NCI-H446 (cell line): ENCODE measurements at places on chromosomes 1 and 21.

GRCh38 chr1:24351918-24352627 lies 32.9 kb downstream of the GRHL3 start:
- no peak for DNase-seq

DNA sequence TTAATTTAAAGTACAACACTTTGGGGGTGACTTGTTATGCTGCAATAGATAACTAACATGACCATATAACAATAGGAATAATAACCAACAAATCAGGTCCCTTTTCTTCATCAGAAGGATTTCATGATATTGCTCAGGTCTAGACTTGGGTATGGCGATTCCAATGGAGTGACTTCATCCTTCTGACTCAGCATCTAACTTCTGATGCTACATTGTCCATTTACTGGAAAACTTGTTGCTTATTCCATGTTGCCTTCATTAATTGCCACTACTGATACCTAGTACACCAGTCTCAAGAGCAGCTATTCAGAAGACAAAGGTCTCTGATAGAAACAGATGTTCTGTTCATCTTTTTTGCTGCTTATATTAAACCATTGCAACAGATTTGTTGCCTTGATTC lies 324.3 kb downstream of the TGFB2 start:
- DNase-seq = no peak

DNA sequence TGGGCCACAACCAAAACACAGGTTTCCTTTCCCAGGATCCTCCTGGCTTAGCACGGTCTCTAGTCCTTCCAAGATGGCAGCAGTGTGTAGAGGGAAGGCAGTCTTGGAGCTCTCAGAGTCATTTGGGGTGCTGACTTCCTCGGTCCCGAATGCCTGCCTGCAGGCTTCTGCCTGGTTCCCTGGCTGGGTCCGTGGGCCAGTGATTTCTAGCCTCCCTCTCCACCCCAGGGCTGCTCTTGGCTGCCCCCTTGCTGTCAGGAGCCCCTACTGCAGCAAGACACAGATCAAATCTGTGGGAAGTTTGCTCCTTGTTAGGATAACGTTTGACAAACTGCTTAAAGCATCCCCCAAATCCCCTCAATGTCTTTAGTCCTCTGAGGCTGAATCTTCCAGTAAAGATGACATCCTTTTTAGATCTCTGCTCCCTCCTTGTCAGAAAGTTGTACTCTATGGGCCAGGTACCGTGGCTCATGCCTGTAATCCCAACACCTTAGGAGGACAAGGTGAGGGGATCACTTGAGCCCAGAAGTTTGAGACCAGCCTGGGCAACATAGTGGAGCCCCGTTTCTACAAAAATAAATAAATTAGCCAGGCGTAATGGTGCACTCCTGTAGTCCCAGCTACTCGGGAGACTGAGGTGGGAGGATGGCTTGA lies 272.5 kb downstream of the RRAGC start:
- peak; percentile 21 for DNase-seq

GRCh38 chr1:214660900-214661299 lies 57.9 kb downstream of the CENPF start:
- no peak for DNase-seq

DNA sequence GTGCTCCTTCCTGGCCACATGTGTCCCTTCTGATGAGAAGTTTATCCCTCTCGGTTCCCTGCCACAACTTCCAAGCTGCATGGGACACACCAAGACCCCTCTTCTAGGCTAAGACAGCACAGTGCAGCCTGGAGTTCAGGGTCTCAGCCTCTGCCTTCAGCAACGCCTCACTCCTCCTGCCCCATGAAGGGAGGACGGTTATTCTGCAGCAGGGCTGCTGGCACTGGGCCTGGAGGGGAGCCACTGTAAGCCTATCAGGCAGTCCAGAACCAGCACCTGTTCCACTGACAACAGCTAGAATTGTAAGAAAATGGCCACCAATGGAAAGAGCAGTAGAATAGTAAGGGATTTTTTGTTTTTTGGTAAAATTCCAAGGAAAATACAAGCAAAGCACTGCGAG lies 72.3 kb downstream of the GALNT2 start:
- peak; percentile 7 for DNase-seq

- no peak for DNase-seq
These were observed 107.3 kb downstream of the FNBP1L start for GRCh38 chr1:93554883-93555872.

DNA sequence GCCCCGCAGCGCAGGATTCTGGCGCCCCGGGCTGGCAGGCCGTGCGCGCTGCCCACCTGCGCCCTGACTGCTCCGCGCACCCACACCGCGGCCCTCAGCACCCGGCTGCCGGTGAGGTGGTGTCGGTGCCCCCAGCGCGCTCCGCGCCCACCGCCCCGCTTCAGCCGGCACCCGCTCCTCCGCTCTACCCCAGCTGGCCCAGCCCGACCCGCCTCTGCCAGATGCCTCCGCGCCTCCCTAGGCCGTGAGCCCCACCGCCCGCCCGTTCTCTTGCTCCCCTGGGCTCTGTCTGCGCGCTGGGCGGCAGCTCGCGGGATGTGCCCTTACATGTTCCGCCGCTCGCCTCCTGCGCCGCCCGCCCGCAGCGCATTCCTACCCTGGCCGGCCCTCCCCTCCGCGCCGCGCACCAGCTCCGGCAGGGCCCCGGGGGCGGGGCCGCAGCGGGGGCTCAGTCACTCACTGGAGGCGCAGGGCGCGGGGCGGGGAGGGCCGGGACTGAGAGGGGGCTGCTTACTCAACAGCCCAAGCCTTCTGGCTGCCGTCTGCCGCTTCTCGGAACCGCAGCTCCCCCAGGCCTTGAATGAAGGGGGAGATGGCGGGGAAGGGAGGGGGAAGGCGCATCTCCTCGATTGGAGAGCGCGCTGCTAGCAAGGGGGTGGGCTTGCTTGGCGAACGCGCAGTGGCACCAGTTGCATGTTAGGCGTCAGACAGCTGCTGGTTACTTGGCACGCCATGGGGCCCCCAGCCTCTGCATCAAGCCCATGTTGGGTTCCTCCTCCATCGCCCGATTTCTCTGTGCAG lies at the start of gene PHLDA3:
Gene PHLDA3, minus strand, starts transcription at position 345 of the 801 bp plus-strand sequence. CDS start 402 bp downstream, outside the sequence.
- peak; percentile 26 for DNase-seq

DNA sequence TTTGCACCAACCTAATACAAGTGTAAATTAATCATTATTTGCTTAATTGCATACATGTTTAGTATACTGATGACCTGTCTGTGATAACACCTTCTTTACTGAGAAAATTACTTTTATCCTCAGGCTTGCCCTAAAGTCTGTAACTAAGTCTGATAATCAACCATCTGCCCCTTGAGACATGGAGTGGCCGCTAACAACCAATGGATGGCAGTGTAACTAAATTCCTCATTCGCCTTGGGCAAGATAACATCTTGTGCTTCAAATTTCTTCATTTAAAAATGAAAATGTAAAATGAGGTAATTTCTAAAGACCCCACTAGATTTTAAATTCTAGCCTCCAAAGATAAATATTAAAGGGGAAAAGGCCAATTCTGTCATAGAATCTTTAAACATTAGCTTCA lies 85.1 kb downstream of the ENAH start:
- no peak for DNase-seq

GRCh38 chr1:37822906-37823815 lies 15.2 kb upstream of the YRDC start:
- DNase-seq = no peak

DNA sequence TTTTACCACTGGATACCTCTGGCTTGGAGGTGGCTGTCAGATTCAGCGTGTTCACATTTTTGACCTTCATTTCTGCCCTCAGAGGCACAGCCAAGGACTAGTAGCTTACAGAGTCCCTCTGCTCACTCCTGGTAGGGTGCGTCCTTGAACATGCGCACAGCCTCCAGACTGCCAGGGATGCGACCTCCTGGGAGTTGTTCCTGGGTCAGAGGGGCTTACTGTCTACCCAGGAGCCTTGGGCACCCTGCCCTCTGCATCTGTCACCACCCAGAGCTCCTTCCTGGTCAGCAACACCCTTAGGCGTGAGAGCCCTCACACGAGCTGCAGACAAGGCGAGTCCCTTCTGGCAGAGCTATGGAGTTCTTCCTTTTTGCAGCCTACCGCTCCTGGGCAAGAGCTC lies 1.7 kb downstream of the SLX9 start:
- DNase-seq = no peak

- no peak for DNase-seq
These were observed 14.7 kb downstream of the PRDM15 start for GRCh38 chr21:41864311-41865001.

- DNase-seq = no peak
These were observed 20.2 kb upstream of the SH2D2A start for GRCh38 chr1:156836892-156837291.

- no peak for DNase-seq
These were observed 11.7 kb downstream of the FAM151A start for GRCh38 chr1:54611621-54612020.

- no peak for DNase-seq
These were observed 7.6 kb upstream of the LYST start for GRCh38 chr1:235874261-235874660.

- no peak for DNase-seq
These were observed 19.8 kb downstream of the COL16A1 start for GRCh38 chr1:31683997-31684396.

DNA sequence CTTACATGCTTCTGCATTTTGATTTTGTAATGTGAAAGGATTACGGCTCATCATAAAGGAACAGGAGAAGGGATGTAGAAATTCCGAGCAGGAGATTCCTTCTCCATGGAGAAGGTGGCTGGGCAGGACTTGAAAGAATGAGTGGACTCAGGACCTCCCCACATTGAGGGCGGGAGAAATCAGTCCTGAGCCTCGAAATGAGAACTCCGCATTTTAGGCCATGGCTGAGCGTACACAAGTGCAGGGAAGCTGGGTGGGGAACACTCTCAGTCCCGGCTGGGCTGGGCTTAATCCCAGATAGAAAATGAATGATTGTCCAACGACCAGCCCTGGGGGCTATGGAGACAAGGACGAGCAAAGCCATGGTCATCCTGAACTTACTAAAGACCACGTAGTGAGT lies 402.3 kb upstream of the POU3F1 start:
- no peak for DNase-seq

GRCh38 chr1:71721532-71721931 lies 560.8 kb downstream of the NEGR1 start:
- no peak for DNase-seq

DNA sequence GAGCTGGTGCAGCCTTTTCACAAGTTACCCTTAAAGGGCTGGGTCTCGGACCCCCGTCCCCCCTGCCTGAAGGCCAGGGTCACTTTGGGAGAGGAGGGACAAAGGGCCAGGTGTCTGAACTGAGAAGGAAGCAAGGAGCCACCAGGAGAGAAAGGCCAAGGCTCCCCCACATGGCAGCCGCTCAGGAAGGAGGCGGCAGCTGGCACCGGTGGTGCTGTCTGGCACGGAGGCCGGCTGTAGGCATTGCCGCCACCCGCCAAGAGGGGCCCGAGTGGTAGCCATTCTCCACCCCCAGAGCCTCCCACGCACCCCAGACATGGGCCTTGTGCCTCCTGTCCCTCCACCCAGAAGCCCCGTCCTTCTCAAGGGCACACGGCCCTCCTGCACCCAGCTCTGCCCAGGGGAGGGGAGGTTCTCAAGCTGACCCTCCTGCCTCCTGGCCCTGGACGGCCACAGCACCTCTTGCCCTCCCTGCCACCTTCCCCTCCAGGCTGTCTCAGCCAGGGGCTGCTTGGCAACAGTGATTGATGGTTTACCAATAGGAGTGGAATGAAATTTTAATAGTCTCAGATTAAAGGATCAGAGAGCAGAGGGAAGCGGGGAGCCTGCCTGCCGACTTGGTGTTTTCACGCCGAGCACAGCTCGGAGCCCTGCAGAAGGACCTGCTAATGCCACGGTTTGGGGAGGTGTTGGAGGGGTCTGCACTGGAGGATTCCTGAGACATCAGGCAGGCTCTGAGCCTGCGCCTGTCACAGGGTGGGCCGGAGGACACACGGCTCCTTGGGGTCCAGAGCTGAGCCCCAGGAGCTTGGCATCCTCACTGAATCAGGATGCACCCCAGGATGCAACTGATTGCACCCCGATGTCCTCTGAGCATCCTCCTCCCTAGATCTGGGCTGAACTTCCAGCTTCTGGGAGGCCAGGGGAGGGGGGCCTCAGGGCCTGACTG lies 211.9 kb upstream of the VAMP3 start:
- DNase-seq = no peak

GRCh38 chr1:3551290-3551678 lies 60.0 kb downstream of the MEGF6 start:
- no peak for DNase-seq

GRCh38 chr1:85195703-85196102 lies 5.1 kb downstream of the SYDE2 start:
- DNase-seq = no peak

DNA sequence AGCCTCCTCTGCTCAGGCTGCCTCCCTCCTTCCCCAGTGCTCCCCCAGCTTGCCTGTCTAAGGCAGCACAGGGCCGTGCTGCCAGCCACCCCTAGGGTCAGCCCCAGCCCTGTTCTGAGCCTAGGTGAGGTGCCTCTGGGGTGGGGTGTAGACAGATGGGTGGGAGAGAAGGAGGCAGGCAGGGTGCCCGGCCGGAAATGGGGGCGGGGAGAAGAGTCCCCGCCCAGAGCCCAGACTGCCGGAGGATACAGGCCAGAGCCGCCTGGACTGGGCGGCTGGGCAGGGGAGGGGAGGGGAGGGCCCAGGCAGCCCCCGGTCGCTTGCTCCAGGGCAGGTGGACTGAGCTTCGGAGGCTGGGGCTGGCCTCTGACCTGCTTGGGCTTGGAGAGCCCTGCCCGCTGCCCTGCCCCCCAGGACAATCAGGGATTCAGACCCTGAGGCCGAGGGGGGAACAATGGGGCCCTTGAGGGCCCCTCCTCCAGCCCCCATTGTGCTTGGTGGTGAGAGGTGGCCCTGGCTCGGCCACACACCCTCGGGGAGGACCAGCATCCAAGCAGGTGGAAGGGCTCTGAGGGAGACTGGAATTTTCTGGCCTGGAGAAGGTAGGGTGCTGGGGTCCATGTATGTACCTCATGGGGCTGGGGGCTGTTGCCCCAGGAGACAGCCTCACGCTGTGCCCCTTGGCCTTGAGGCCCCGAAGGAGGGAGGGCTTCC lies at the start of gene GJC2:
Gene GJC2, plus strand, starts transcription at position 525 of the 714 bp plus-strand sequence. CDS start 7,829 bp downstream, outside the sequence.
- no peak for DNase-seq

DNA sequence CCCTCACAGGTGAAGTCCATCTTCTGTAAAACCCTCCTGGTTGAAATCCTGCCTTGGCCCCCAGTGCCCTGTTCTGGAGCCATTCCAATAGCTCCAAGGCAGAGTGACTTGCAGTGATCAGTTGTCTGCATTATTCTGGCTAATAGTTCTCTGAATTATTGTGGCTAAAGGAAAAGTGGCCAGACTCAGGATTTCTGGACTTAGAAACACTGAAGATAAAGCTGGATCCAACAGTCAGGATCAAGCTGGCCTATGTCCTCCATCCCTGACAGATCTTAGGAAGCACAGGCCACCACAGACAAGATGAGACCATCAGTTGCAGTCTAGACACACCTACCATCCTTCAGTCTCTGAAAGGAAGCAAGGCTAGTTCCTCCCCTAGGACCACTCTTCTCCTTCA lies 801 bp upstream of the C2CD4D start:
- DNase-seq = no peak
